ENCODE measurements at places on chromosomes 2 and 18. TPM values are rescaled to one million over a fixed set of nuclear protein-coding genes. Genes with fewer than 3 reads are reported as not detected.
A peak's percentile ranks its signal among the peaks of the same experiment; 100 is the strongest.

DNA sequence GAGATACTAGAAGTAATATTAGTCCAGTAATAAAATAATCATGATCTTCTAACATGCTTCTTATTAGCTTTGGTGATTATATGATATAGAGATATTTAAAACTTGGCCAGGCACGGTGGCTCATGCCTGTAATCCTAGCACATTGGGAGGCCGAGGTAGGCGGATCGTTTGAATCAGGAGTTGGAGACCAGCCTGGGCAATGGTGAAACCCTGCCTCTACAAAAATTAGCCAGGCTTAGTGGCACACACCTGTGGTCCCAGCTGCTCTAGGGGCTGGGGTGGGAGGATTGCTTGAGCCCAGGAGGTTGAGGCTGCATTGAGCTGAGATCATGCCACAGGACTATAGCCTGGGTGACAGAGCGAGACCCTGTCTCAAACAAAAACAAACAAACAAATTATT, 87.0 kb downstream of the WDR7 start:
- no peak for DNase-seq
- no peak overlapping the region for H3K4me3 ChIP-seq
- H3K27me3 ChIP-seq: no peaks in the 10 kb centered on the region
- no peaks in the 10 kb centered on the region for H3K4me1 ChIP-seq
- no peak overlapping the region for H3K27ac ChIP-seq

DNA sequence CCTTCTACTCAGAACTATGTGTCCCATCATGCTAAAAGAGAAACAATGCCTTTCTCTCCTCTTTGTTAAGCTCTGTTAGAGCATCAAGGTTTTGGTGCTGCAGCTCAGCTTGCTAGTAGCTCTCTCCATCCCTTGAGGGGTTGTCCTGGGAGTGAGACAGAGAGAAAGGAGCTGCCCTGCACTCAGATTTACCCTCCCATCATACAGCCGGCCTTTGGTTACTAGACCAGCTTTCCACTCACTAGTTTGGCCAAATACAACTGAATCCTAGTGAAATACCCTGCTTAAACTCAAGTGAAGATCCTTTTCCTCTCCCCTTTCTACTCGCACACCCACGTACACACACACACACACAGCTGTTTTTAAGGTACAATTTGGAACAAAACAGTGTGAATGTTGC, 2.3 kb upstream of the CHN1 start:
- DNase-seq: no peak
- H3K27ac ChIP-seq: peak overlapping the region; percentile 65
- no peaks in the 10 kb centered on the region for H3K36me3 ChIP-seq

DNA sequence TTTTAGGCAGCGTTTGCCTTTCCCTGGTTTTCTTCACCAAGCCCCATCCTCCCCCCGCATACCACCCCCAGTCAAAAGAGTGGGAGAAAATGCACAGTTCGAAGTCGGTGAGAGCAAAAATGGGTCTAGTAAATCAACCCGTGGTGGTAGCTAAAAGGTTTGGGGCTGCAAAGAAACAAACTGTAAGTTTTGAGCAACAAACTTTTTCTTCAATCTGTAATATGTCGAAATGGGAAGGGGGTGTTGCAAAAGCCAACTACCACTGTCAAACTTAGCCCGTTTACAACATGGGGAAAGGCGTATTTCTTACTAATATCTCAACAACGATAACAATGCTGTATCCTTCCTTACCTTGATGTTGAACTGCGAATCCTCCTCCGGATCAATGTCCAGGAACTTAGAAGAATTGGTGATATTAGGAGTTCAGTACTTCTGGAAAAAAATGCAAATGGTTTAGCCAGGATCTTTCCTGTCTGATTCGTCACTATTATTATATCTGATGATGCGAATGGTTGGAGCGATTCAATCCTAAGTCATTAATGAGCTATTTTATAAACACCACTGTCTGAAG, 2.4 kb upstream of the SATB2 start:
- H3K4me3 ChIP-seq: peak overlapping the region; percentile 92
- no peak for DNase-seq
- H3K27ac ChIP-seq: no peak overlapping the region
- peaks cover 81% of the 10 kb centered on the region for H3K27me3 ChIP-seq
- no peaks in the 10 kb centered on the region for H3K36me3 ChIP-seq
- peaks cover 83% of the 10 kb centered on the region for H3K4me1 ChIP-seq

The ST8SIA5 gene
- 6.2 TPM for total RNA-seq

The DUSP19 gene
- total RNA-seq: 11.4 TPM

The ZNF513 gene
- total RNA-seq: 6.7 TPM

Measured in left ventricle myocardium inferior (tissue), 1 donor.